ENCODE measurements at places on chromosomes 1 and 21. TPM values are rescaled to one million over a fixed set of nuclear protein-coding genes. Genes with fewer than 3 reads are reported as not detected.

The CLCA1 gene
- not detected for total RNA-seq

The TRIM17 gene
- not detected for total RNA-seq

The S100A14 gene
- total RNA-seq, result 0.45 TPM

The ZNF683 gene
- total RNA-seq, result not detected

The CYP2J2 gene
- total RNA-seq, result 0.06 TPM

The PRDM16 gene
- 0.09 TPM for total RNA-seq

The OLFM3 gene
- total RNA-seq, result not detected

The GBP6 gene
- not detected for total RNA-seq

The NBPF6 gene
- total RNA-seq, result not detected

The LRRC53 gene
- not detected for total RNA-seq

The PLPPR4 gene
- not detected for total RNA-seq

The MNDA gene
- not detected for total RNA-seq

The TIE1 gene
- not detected for total RNA-seq

The VHLL gene
- total RNA-seq, result not detected

The TTC39A gene
- 1.9 TPM for total RNA-seq

The AJAP1 gene
- not detected for total RNA-seq

The CD1B gene
- not detected for total RNA-seq

The RCSD1 gene
- total RNA-seq, result 0.13 TPM

The PLPP3 gene
- 30.0 TPM for total RNA-seq

The RPE65 gene
- not detected for total RNA-seq
